ENCODE measurements at places on chromosomes 5 and 9. TPM values are rescaled to one million over a fixed set of nuclear protein-coding genes. Genes with fewer than 3 reads are reported as not detected.

DNA sequence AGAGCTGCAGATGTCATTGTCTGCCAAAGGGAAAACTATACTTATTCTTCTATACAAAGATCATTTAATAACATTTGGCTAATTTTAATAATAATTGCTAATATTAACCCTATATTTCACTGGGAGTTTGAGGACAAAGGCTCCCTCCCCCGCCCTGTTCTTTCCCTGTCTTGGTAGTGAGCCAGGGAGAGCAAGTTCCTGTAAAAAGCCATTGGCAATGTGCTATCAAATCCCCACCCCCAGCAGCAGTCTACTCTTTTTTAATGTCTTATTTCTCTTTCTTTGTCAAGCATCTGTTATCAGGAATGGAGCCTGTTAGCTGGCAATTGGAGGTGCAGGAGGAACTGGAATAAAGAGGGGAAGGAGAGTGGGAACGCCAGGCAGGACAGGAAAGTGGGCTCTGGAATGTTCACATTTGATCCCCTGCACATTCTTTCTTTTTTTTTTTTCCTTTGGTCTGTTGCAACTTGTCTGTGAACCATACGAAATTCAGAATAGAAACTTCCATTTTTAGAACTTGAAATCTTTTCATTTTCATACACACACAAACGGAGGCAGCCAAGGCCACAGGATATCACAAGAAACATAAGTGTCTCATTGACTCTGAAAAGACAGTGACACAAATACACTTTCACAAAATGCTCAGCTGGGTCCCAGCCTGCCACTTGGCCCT is 664.8 kb upstream of the ZNF608 start:
- no peaks in the 10 kb centered on the region for H3K4me1 ChIP-seq
- no peak for DNase-seq
- no peaks in the 10 kb centered on the region for H3K36me3 ChIP-seq
- H3K4me3 ChIP-seq, result no peak overlapping the region

DNA sequence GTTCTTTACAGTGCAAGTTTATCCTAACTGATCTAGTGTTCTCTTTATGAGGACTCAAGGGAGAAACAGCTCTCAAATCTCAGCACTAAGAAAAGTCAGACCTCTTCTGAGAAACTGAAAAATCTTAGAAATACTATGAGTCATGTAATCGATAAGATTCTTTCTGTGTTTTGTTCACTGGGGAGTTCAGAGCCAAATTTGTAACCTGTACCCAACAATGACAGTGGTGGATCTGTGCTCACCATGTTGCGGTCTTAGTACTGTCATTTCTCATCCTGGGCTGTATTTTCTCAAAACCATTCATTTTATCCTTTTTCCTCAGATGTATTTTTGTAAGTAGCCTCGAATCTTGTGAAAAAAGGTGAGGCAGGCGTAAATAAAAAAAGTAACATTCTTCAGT is 146.4 kb downstream of the ACER2 start:
- peaks cover 4% of the 10 kb centered on the region for H3K4me1 ChIP-seq
- H3K36me3 ChIP-seq, result no peaks in the 10 kb centered on the region
- no peak for DNase-seq
- H3K27ac ChIP-seq, result no peak overlapping the region

Gene GMCL2
- 0.07 TPM for total RNA-seq

Gene SMIM33
- total RNA-seq, result 0.37 TPM

Gene SUSD1
- total RNA-seq, result 4.8 TPM

Gene RBM27
- 28.9 TPM for total RNA-seq

DNA sequence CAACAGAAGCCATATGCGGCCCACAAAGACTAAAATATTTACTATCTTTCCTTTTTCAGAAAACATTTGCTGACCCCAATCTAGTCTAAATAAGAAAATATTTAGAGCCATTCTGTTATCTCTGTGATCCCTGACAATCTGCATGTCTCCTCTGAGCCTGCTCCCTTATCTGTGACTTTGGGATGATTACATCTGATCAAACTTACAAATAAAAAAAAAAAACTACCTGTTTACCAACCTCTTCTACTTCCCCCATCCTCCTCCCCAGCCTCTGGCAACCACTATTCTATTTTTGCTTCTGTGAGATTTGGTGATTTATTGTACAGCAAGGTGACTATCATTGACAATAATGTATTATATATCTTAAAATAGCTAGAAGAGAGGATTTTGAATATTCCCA is 176.3 kb upstream of the CD180 start:
- peaks cover 11% of the 10 kb centered on the region for H3K27me3 ChIP-seq
- no peaks in the 10 kb centered on the region for H3K36me3 ChIP-seq
- H3K4me1 ChIP-seq, result no peaks in the 10 kb centered on the region

DNA sequence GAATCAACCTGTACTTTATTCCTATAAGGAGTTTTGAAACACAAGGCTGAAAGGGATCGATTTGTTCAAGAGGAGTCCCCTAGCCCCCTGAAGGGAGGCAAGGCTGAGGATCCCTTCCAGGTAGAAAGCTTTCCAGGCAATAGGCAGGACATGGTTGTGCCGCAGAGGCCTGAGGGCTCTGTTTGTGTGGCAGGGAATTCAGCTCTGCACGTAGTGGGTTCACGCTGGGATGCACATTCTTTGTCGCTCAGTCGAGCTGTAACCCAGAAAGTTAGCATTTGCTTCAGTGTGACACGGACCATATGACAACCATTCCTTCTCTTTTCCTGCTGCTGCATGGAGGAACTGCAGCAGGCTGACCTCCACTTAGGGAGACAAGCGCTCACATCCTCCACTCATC is 65.6 kb upstream of the TRIO start:
- no peak overlapping the region for H3K4me3 ChIP-seq
- no peaks in the 10 kb centered on the region for H3K36me3 ChIP-seq
- H3K27me3 ChIP-seq, result no peaks in the 10 kb centered on the region
- no peak overlapping the region for H3K27ac ChIP-seq
- no peaks in the 10 kb centered on the region for H3K4me1 ChIP-seq
- DNase-seq, result no peak

DNA sequence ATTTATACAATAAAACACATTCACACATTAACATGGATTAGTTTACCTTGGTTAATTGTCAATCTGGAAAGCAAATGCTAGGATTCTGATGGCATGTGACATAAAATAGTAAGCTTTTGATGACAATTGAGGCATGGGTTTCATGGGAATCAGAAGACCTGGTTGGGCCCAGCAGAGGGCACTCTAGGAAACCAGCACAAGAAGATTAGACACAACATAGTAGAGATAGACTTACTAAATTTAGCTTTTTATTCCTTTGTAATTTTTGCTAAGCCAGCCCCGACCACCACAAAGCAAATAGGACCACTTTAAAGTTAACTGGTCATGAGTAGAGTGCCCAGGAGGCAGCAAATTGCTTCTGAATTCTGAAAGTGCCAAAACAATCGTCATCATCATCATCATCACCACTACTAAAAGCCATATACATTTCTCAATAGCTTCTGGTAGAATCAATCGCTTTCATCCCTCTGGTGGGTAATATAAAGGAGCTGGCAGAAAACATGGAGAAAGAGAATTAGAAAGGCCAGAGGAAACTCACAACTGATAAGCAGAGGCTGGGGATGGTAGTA is 163.2 kb downstream of the ARRDC3 start:
- H3K36me3 ChIP-seq, result no peaks in the 10 kb centered on the region
- peaks cover 2% of the 10 kb centered on the region for H3K4me1 ChIP-seq
- peaks cover 18% of the 10 kb centered on the region for H3K27me3 ChIP-seq
- peak; percentile 69 for DNase-seq
- no peak overlapping the region for H3K27ac ChIP-seq

DNA sequence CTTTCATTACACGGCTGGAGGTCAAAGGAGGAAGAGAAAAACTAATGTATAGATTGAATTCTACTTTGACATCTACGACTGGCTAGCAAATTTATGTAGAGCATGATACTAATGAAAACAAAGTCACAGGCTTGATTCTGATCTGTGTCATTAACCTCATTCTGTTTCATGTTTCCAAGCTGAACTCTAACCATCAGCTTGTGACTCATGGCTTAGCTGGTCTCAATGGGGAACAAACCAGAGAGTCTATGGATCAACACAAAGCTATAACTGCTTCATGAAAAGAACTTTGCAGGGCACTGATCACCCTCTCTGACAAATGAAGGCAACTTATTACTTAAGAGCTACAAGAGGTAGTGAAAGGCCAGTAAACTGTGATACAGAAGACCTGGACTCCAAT is 23.6 kb upstream of the PDE4D start:
- no peak overlapping the region for H3K4me3 ChIP-seq
- H3K27me3 ChIP-seq, result no peaks in the 10 kb centered on the region
- H3K36me3 ChIP-seq, result no peaks in the 10 kb centered on the region
- no peak for DNase-seq
- H3K4me1 ChIP-seq, result no peaks in the 10 kb centered on the region
- H3K27ac ChIP-seq, result no peak overlapping the region

DNA sequence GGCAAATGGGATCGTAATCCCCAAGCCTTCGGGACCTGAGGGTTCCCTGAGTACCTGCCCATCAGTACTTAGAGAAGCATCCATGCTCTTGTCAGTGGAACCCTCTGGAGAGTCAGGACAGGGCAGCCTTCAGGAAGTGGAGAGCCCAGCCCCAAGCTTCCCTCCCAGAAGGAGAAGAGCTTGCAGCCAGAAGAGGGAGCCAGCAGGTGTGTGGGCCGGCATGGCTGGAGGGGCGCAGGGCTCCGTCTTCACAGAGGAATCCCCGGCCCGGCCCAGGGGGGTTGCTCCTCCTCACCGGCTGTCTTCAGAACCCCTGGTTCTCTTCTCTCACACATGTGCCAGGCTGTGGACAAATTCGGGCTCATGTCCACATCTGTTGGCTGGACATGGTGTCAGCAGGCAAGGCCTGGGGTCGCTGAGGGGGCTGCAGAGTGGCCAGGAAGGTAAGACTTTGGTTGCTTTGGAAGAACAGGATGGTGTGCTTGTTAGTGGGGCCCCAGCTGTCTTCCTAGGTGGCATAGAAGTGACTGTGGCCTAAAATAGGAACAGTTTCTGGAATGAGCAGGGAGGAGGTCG is 58.9 kb upstream of the RXRA start:
- peaks cover 11% of the 10 kb centered on the region for H3K27me3 ChIP-seq
- no peak overlapping the region for H3K4me3 ChIP-seq
- no peaks in the 10 kb centered on the region for H3K4me1 ChIP-seq
- no peak overlapping the region for H3K27ac ChIP-seq
- DNase-seq, result no peak
- no peaks in the 10 kb centered on the region for H3K36me3 ChIP-seq

DNA sequence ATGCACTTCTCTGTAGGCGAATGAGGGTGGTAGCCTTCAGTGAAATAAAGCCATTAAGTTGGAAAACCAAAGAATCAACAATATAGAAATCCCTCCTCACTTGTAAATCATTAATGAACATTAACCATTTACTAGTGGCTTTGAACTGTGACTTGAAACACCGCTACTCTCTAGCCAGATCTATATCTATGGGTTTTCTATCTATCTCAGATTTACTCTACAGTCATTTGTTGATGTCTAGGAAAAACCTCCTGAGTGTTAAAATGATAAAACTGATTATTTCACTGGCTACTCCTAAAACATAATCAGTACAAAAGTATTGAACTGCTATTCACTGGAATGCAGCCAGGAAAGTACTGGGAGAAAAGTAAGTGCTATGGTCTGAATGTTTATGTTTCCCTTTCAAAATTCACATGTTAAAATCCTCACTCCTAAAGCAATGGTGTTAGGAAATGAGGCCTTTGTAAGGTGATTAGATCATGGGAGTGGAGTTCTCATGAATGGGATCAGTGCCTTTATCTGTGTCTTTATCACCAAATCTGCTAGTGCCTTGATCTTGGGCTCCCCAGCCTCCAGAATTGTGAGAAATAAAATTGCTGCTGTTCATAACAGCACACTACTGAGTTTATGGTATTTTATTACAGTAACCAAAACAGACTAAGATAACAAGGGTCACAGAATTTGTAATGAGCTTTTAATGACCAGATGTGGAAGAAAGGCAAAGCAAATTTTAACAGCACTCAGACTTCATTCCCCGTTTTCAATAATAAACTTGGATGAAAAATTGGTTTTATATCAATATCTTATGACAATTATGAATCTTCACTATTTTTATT is 8.6 kb upstream of the OXCT1 start:
- H3K27ac ChIP-seq, result no peak overlapping the region
- peaks cover 16% of the 10 kb centered on the region for H3K4me1 ChIP-seq
- H3K4me3 ChIP-seq, result no peak overlapping the region
- peaks cover 2% of the 10 kb centered on the region for H3K27me3 ChIP-seq

Gene NPR3
- total RNA-seq, result not detected

DNA sequence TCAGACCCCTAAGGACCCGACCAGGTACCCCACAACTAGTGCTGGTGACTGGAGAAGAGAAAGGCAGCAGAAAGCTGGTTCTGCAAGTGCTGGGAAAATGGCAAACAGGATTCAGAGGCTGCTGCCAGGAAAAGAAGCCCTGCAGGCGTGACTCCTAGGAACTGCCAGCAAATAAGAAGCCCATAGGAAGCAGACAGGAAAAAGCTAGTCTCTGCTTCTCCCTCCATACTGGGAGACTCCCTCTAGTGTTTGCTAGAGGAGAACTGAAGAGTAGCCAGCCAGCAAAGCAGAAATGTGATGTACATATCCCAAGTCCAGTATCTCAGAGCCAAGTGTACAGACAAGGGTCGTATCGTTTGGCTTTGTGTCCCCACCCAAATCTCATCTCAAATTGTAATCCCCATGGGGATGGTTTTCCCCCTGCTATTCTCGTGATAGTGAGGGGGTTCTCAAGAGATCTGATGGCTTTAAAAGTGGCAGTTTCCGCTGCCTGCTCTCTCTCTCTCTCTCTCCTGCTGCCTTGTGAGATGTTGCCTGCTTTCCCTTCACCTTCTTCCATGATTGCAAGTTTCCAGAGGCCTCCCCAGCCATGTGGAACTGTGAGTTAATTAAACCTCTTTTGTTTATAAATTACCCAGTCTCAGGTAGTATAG is 38.1 kb upstream of the TUSC1 start:
- no peak overlapping the region for H3K27ac ChIP-seq
- H3K36me3 ChIP-seq, result no peaks in the 10 kb centered on the region
- H3K27me3 ChIP-seq, result no peaks in the 10 kb centered on the region
- no peak for DNase-seq

Data from activated CD4-positive, alpha-beta T cell treated with anti-CD3 and anti-CD28 coated beads, Interleukin-2, amount 10 ng/mL, durations not matched to agents 24 days and 14 days (primary cell).